Motor neuron (in vitro differentiated cells): ENCODE measurements at places on chromosomes 12 and 14.

DNA sequence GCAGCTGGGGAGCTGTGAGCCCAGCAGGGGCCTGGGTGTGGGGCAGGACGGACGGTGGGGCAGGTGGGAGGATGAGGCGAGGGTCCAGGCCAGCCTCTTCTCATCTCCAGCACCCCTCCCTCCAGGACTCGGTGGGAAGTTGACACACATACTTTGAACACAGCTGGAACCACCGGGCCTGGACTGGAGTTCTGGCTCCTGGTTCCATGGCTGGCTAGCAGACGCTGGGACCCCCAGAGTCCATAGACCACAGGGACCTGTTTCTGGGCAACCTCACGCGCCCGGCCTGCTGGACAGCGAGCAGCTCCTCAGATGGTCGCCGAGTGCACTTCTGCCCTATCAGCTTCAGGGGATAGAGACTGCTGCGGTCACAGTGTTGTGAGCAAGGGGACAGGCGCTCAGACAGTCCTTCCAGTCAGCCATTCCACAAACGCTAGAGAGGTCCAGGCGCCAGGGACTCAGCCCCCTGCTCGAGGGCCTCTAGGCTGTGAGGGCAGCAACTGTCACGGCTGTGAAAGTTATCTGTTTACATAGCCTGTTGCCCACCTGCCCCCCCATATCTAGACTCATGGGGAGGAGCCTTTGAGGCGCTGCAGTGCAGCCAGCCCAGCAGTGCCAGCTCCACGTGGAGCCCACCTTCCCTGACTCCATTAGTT lies 25.2 kb downstream of the TCHP start:
- ATAC-seq: peak; percentile 33

- ATAC-seq: no peak
Observed at GRCh38 chr12:100154474-100155247, 12.0 kb upstream of the BLTP3B start.

DNA sequence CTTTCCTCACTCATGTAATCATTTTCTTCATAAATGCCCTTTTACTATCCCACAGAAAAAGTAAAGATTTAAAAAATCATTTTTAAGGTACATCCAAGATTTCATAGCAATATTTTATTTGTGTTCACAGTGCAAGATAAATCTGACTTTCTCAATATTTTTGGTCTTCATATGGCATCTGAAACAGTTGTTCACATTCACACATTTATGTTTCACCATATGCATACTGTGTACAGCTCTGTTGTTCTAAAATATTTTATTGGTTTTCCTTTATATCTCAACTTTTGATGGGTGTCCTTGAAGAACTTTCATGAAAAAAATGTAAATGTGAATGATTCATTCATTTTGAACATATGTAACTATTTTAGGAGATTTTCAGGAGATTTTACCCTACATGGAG lies 348.7 kb downstream of the SNAPC1 start:
- ATAC-seq: no peak

DNA sequence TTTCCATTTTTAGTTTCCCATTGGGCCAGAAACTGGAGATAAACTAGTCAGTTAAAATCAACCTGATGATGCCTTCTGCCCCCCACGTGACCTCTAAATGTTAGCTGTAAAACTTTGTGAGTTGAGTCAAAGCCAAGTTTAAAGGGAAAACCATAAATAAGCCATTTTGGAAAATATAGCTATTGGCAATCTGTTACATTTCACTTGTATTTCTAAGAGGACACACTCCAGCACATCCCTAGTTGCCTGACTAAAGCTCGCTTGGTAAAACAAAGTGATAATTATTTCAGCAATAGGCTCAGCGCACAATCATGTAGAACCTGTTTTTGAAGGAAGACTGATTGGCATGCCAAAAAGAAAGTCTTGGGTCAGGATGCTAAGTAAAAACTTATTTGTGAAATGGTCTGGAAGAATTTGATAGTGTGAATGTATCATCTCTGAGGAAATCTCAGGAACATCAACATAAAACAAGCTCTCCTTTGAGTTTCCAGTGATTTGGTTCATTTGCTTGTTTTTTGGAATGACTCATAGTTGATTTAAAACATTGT lies 49.2 kb upstream of the AEBP2 start:
- ATAC-seq: no peak

GRCh38 chr14:64324895-64325294 lies 30.7 kb upstream of the ESR2 start:
- no peak for ATAC-seq

DNA sequence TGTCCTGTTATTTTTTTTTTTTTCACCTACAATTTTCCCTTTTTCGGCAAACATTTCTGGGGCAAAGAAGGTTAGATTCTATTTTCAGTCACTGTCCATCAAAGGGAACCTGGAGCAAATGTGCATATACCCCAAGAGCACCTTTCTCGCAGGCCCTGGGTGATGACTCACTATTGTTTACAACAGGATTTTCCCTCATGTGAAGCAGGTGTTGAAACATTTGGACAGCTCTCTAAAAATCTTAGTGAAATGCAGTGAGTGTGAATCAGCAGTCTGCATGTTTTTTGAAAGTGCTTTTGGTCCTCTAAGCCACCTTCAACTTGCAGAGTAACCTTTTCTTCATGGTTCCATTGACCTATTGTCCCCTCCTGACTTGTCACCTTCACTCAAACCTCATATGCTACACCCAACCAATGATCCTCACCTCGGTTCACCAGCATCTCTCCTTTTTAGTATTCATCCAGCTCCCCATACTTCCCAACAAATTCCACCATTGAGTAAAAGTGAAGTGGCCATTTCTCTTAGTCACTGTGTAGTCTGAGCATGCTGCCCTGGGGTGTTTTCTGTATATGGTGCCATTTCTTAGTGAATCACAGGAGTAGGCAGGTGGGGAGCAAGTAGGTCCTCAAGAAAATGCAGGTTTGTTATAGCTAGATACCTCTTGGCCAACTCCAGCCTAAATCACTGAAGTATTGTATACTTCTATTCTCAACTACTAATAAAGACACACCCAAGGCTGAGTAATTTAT lies 260.2 kb downstream of the BMP4 start:
- no peak for ATAC-seq

DNA sequence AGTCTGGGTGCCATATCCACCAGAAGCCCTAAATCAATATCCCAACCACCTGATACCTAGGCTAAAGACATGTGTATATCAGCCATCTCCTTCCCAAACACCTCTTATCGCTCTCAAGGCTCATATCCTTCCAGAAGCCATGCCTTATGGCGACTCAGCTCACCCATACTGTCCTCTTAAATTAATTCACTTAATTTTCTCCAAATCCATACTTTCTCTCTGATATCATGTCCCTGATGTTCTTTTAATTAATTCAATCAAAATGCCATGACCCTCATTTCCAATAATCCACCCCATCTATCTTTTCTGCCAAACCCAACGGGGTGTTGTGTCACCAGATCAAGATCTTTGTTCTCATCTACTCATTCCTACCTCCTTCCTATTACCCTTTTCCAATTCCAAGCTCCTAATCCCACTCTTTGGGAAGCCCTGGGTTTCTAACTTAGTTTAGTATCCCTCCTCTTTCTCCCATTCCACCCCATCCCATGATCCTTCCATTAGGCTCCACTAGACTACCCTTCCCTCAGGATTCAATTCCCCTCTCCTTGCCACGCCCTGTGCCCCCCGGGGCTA lies 723 bp downstream of the ATF7 start:
- no peak for ATAC-seq

GRCh38 chr14:100330388-100330931 lies 7.3 kb downstream of the SLC25A47 start:
- peak; percentile 4 for ATAC-seq

DNA sequence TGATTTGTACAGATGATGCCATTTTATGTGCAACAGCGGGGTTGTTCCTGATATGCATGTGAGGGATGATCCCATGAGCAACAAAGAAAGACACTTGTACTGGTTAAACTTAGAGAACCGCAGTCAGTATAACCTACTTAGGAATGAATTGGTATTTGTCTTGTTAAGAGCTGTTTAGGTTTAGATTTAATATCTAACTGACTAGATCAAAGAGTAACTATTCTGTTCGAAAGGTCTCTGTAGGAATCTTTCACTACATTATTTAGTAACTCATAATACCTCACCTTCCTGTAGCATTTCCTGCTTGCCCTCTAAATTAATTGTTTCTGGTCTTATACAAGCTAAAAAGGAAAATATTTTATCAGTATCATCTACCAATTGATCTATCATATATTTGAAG lies 350.4 kb downstream of the TRHDE start:
- ATAC-seq: no peak

- ATAC-seq: no peak
Observed at GRCh38 chr12:131720921-131721320, 10.0 kb downstream of the SFSWAP start.

GRCh38 chr14:99191395-99192027 lies 80.5 kb downstream of the BCL11B start:
- no peak for ATAC-seq

DNA sequence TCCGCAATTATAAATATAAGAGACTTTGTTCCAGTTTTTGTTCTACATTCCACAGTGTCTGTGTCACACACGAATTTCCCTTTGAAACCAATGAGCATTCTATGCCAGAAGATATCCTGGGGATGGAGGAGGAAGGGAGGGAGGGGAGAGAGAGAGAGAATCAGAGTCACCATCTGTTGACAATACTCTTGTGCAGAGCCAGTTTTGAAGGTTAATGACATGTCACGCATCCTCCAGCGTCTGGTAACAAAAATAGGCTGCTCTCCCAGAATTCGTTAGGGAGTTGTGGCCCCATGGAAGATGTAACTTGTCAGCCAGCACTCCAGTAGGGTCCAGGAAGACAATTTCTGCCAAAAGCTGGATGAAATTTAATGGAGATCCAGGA lies 213.5 kb upstream of the KRR1 start:
- ATAC-seq: peak; percentile 82
